ENCODE measurements at places on chromosomes 7 and 10.
A peak's percentile ranks its signal among the peaks of the same experiment; 100 is the strongest.

DNA sequence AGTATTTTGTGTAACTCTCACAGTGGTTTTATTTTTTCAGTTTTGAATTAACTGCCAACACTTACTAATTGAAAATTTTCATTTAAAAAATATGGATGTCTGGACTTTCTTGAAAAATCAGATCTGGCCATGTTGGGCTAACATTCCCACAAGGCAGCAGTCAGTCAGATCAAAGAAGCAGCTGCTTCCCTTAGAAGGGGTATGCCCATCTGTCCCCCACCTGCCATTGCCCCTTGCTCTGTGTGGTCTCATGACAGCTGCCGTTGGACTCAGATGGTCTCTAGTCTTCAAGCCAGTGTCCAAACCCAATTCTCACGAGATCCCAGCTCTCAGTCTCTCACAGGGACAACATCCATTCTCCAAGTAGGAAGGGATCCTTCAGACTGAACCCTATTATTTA lies 212.1 kb upstream of the GHITM start:
- no peak overlapping the region for H3K4me3 ChIP-seq
- H3K36me3 ChIP-seq, result no peaks in the 10 kb centered on the region
- H3K27ac ChIP-seq, result no peak overlapping the region
- H3K4me1 ChIP-seq, result no peaks in the 10 kb centered on the region

- DNase-seq, result no peak
- H3K4me3 ChIP-seq, result no peak overlapping the region
- peak overlapping the region; percentile 20 for H3K27ac ChIP-seq
- peaks cover 58% of the 10 kb centered on the region for H3K4me1 ChIP-seq
- H3K27me3 ChIP-seq, result peaks cover 11% of the 10 kb centered on the region
- peaks cover 61% of the 10 kb centered on the region for H3K36me3 ChIP-seq
Observed at GRCh38 chr10:48475943-48476278, 129.0 kb downstream of the ARHGAP22 start.

DNA sequence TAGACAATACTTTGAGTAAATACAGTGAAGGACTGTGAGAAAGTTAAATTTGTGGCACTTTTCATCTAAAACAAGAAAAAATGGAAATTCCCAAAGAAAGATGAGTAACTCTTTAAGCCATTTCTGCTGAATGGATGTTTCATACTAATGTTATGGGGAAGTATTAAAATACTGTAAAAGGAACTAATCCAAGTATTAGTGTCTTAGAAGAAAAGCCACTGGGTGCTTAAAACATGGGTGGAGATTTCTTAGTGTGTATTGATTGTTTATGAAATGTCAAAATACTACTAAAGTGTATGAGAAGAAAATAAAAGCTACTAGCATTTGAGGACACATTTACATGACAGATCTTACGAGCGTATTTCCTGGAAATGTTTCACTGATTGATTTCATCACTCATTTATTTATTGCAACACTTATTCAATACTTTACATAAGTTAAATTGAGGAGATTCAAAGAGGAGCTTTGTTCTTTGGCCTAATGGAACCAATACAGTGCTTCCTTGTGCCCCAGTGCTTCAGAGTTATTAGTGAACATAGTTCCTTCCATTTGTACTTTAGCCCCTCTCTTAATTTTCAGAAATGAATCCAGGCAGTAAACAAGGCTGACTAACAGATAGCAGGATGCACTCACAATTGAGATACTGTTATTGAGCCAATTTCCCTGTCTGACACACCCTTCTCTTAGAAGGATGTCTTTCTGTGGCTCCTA lies 155.5 kb upstream of the AHR start:
- DNase-seq, result peak; percentile 16
- peaks cover 52% of the 10 kb centered on the region for H3K4me1 ChIP-seq
- no peaks in the 10 kb centered on the region for H3K36me3 ChIP-seq
- H3K27me3 ChIP-seq, result no peaks in the 10 kb centered on the region

DNA sequence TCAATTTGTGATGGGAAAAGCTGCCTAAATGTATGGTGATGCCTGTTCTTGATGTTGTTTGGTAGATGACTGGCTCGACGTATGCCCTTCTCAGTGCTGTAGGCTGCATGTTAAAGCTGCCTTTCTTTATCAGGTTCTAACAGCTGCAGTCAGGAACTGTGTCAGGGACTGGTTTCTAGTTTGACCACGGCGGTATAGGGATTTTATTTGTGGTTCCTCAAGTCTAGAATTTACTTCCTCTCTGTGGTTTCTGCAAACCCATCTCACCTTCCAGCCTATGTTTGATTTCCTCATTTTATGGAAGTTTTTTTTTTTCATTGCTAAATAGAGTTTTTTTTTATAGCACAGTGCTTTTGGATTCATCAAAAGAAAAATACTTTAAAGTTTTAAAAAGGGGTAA lies 26.5 kb downstream of the LMTK2 start:
- peaks cover 35% of the 10 kb centered on the region for H3K4me1 ChIP-seq
- H3K27ac ChIP-seq, result peak overlapping the region; percentile 14
- H3K27me3 ChIP-seq, result no peaks in the 10 kb centered on the region
- no peak for DNase-seq

GRCh38 chr10:26977635-26978034 lies 116.9 kb upstream of the ABI1 start:
- no peak for DNase-seq
- peaks cover 2% of the 10 kb centered on the region for H3K27me3 ChIP-seq
- no peaks in the 10 kb centered on the region for H3K36me3 ChIP-seq
- H3K4me1 ChIP-seq, result no peaks in the 10 kb centered on the region
- H3K4me3 ChIP-seq, result no peak overlapping the region

GRCh38 chr7:91455411-91455810 lies 191.2 kb downstream of the FZD1 start:
- no peaks in the 10 kb centered on the region for H3K4me1 ChIP-seq
- no peak for DNase-seq
- H3K4me3 ChIP-seq, result no peak overlapping the region
- peaks cover 2% of the 10 kb centered on the region for H3K27me3 ChIP-seq

DNA sequence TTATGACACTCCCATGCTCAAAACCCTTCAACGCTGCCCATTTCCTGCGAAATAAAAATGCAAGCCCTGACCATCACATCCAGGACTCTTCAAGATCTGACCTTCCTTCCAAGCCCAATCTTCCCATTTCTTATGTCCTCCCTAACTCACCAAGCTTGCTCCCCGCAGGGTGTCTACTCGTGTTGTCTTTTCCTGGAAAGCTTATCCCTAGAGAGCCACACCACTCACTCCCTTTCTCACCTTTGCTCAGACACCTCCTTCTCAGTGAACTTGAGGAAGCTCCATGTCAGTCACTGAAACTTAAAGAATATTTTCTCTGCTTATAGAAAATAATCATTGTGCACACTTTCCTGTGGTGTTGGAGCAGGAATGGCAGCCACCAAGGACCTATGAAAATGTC lies 54.4 kb upstream of the CACNB2 start:
- H3K4me1 ChIP-seq, result no peaks in the 10 kb centered on the region
- no peak for DNase-seq
- H3K4me3 ChIP-seq, result no peak overlapping the region
- H3K27me3 ChIP-seq, result peaks cover 4% of the 10 kb centered on the region
- no peaks in the 10 kb centered on the region for H3K36me3 ChIP-seq
- no peak overlapping the region for H3K27ac ChIP-seq

DNA sequence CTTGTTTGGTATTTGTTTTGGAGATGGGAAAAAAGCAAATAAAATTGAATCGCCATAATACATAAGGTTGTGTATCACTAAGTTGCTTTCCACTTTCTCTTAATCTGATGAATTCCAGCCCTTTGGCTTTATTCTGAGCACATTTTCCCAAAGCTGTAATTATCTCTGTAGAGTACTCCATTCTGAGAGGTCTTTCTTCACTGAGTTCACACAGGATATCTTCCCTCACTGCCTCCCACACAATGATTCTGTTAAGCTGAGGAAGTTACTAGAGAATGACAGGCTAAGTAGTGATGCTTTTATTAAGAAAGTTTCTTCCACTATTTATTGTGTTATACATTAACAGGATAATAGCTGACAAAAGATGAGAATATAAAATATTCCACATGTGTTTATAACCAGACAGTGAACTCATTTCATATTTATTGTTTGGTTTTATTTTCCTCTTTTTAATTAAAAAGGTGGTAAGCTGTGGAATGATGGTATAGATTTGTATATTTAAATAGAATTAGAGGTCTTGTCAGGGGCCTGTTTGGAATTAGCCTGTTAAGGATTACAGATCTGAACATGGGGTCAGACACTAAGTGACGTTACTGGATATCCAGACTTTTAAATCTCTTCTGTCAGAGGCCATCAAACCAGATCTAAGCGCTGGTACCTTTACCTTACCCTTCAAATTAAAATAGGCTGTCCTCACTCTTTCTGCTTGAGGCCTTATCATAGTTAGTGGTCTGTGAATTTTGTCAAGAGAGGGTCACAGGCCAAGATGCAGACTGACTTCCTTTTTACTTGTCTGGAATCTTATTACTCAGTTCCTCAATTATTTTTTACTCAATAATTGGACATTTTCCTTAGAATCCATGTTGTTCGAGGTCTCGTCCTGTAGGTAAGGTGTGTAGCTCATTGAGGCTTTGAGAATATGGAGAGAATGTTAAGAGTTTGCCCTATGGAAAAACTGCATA lies 8.4 kb downstream of the PLXDC2 start:
- no peak overlapping the region for H3K4me3 ChIP-seq
- H3K27me3 ChIP-seq, result peaks cover 2% of the 10 kb centered on the region
- H3K4me1 ChIP-seq, result no peaks in the 10 kb centered on the region
- H3K36me3 ChIP-seq, result no peaks in the 10 kb centered on the region
- no peak for DNase-seq

DNA sequence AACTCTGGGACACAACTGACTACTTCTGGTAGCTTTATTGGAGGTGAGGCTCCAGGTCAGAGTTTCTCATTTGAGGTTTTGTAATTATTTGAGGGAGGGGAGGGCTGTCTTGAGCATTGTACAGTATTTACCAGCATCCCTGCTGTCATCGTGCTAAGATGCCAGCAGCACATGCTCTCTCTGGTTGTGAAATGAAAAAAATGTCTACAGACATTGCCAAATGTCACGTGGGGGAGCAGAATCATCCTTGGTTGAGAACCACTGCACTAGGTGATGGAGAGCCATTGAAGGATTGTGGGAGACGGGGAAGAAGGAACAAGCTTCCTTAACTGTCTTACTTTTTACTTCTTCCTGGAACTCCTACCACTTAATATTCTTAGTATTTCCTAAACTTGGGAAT lies 5.0 kb downstream of the SEPTIN7 start:
- peaks cover 14% of the 10 kb centered on the region for H3K36me3 ChIP-seq
- H3K4me1 ChIP-seq, result peaks cover 65% of the 10 kb centered on the region
- no peak for DNase-seq
- no peak overlapping the region for H3K4me3 ChIP-seq

GRCh38 chr7:138581065-138581464 lies 120.1 kb downstream of the SVOPL start:
- no peak overlapping the region for H3K4me3 ChIP-seq
- peaks cover 29% of the 10 kb centered on the region for H3K36me3 ChIP-seq
- H3K27me3 ChIP-seq, result peaks cover 1% of the 10 kb centered on the region
- no peak overlapping the region for H3K27ac ChIP-seq

DNA sequence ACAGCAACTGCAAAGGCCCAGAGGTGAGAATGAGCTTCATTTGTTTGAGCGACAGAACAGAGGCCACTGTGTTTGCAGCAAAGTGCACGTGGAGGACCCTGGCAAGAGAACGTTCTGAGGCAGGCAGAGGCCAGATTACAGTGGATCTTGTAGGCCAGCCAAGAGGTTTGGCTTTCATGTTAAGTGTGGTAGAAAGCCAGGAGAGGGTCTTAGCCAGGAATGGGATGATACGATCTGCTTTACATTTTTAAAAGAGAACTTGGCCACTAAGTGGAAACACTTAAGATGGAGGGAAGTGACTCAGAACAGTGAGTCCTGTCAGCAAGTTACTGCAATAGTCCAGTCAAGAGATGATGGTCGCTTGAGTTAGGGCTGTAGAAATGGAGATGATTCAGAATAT lies 4.6 kb downstream of the CCDC136 start:
- peaks cover 37% of the 10 kb centered on the region for H3K4me1 ChIP-seq
- H3K27me3 ChIP-seq, result no peaks in the 10 kb centered on the region
- H3K27ac ChIP-seq, result peak overlapping the region; percentile 82
- H3K36me3 ChIP-seq, result peaks cover 29% of the 10 kb centered on the region

- H3K4me1 ChIP-seq, result no peaks in the 10 kb centered on the region
- no peaks in the 10 kb centered on the region for H3K36me3 ChIP-seq
- no peak overlapping the region for H3K27ac ChIP-seq
- H3K27me3 ChIP-seq, result peaks cover 2% of the 10 kb centered on the region
- DNase-seq, result no peak
- H3K4me3 ChIP-seq, result no peak overlapping the region
Observed at GRCh38 chr7:36726806-36727503, 2.7 kb upstream of the AOAH start.

DNA sequence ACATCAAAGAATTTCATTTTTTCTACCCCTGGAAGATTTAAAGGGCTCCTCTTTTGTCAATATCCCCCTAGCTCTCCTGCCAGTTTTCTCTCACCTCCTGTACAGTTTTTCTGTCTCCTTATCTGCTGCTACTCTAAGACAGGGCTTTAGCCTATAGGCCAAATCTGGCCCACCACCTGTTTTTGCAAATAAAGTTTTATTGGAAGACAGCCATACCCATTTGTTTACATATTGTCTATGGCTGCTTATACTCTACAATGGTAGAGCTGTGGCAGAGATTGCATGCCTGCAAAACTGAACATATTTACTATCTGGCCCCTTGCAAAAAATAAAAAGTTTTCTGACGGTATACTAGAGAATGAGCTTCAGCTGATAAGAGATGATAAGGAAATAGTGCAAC lies 37.4 kb upstream of the GARS1 start:
- H3K4me1 ChIP-seq, result peaks cover 5% of the 10 kb centered on the region
- DNase-seq, result no peak
- H3K27me3 ChIP-seq, result no peaks in the 10 kb centered on the region
- no peak overlapping the region for H3K27ac ChIP-seq
- H3K36me3 ChIP-seq, result no peaks in the 10 kb centered on the region
- no peak overlapping the region for H3K4me3 ChIP-seq

GRCh38 chr10:100881556-100882213 lies 31.1 kb upstream of the SLF2 start:
- H3K36me3 ChIP-seq, result no peaks in the 10 kb centered on the region
- peaks cover 12% of the 10 kb centered on the region for H3K27me3 ChIP-seq
- H3K27ac ChIP-seq, result peak overlapping the region; percentile 58
- no peak overlapping the region for H3K4me3 ChIP-seq

DNA sequence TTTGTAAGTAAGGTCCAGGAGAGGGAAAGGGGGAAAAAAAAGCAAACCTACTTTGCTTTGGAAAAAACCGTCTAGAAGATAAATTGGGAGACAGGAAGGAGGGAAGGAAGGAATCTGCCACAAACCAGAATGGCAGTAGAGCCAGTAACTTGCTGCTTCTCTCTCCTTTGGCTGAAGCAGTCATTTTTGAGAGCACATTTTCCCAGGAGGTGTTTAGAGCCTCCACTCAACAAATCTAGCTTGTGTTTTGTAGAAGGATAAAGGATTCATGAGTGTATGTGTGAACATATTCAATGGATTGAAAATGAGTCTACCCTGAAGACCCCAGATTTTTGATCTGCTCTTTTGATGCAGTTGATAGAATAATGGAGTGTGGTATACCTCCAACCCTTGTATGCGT lies 2.6 kb downstream of the NRG3 start:
- peaks cover 5% of the 10 kb centered on the region for H3K36me3 ChIP-seq
- H3K27me3 ChIP-seq, result peaks cover 3% of the 10 kb centered on the region
- H3K4me1 ChIP-seq, result no peaks in the 10 kb centered on the region
- no peak overlapping the region for H3K4me3 ChIP-seq
- no peak overlapping the region for H3K27ac ChIP-seq
